CD8-positive, alpha-beta memory T cell (primary cell): ENCODE measurements at places on chromosomes 16 and 17.
A peak's percentile ranks its signal among the peaks of the same experiment; 100 is the strongest.

DNA sequence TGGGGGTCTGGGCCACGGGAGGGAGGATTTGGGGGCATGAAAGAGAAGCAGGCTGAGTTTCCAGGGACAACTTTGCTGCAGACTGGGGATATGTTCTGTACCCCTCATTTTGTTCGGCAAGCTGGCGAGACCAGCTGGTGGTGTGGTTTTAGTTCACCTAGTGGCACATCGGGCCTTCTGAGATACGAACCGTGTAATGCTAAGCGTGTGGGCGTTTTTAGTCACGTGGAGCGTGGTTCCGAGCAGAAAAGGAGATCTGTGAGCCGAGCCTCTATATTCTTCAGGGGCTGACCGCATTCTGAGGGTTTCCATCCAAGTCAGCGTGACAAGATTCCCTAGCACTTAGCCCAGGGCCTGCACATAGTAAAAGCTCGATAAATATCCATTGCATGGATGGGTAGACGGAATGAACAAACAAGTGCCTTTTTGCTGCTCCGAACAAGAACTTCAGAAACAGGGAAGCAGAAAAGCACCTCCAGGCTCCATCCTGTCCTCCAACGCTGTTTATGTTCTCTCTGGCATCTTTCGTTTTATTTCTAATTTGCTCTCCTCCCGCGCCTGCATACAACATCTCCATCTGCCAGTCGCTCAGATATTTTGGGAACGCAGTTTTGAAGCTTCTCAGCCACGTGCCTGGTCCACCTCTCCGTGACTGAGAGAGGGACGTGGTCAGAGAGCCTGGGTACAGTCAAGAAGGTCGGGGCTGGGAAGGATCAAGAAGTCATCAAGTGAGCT is 5.8 kb downstream of the SYT17 start:
- DNase-seq = no peak

GRCh38 chr16:68046106-68046505 is 23.0 kb downstream of the DUS2 start:
- DNase-seq = no peak

GRCh38 chr16:85424260-85425073 is 188.7 kb upstream of the GSE1 start:
- DNase-seq = no peak

DNA sequence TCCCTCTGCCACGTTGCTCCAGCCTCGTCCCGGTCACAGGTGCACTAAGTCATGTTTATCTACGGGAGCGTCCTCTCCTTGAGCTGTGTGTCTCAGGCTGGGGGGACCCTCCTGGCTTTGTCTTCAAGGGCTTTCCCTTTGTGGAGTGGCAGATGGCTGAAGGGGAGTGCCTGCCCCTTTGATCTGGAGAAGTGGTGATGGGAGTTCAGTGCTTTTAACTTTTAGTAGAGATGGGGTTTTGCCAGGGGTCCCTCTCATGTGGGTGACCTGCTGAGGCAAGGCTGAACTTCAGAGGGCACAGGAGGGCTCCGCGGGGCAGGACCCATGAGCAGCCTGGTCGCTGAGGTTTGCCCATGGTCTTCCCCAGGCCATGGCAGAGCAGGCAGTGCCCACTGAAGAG is 73.1 kb upstream of the CDC42EP4 start:
- DNase-seq = no peak

DNA sequence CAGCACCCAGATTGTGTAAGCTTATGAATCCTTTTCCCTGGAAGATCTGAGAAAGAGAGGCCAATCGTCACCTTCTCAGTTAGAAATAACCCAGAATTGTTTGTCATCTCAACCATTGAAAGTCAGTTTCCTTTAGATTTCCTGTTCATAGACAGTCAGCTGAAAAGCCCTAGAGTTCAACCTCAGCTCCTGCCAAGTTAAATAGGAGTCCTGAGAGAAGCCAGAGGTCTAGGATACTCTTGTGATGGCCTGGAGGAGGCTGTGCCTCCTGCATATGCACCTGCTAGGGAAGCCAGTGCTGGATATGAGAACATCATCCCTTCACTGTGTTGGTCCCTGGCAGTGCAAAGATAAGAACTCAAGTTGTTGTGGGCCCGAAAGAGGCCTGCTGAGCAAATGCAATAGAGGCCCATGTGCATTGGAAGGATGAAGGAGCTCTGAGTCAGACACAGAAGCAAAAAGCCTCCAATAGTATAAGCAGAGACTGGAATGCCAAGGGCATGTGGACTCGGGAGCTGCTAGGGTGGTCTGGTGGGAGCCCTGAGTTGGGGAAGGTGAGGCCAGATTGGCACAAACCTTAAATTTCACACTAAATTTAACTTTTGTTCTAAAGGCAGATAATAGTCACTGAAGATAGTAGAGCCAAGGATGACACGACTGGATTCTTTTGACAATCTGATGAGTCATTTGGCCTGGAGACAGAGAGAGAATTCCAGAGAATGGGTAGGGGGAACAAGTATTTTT is 520.9 kb upstream of the CDH5 start:
- no peak for DNase-seq

DNA sequence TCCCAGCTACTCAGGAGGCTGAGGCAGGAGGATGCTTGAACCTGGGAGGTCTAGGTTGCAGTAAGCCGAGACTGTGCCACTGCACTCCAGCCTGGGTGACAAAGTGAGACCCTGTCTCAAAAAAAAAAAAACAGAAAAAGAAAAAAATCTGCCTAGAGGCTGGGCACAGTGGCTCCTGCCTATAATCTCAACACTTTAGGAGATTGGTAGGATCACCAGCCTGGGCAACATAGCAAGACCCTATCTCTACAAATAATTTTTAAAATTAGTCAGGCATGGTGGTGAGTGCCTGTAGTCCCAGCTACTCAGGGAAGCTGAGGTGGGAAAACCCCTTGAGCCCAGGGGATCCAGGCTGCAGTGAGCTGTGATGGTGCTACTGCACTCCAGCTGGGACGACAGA is 17.7 kb downstream of the CUEDC1 start:
- DNase-seq = no peak

DNA sequence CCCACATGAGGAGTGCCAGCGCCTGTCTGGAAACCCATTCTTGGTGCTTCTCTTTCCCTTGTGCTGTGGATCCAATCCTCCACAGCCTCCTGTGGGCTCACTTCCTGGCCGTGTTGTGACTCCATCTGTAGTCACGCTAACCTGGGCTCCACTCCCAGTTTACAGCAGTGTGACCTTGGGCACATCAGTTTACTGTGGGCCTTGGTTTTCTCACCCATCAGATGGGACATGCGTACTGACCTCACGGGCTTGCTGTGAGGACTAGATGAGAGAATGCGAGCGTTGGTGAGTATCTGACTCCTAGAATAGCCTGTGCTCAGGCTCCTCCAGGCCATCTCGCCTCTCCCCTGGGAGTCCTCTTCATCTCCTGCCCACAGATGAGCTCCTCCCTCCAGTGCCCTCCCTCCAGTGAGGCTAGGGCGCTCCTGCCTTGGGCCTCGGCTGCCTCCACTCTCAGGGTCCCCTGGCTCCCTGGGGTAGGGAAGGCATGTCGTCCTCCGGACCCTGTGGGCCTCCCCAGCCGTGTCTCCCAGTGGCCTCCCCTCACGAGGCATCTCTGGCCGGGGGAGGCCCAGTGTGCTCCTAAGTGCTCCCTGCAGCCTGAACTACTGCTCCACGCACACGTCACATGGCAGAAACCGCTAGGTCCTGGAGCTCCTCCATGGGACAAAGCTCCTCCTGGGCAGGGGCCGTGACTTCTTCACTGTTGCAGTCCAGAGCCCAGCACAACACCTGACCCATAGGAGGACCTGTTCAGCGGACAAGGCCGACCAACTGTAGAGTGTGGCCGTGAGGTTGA is 5.2 kb upstream of the FOXJ1 start:
- no peak for DNase-seq

DNA sequence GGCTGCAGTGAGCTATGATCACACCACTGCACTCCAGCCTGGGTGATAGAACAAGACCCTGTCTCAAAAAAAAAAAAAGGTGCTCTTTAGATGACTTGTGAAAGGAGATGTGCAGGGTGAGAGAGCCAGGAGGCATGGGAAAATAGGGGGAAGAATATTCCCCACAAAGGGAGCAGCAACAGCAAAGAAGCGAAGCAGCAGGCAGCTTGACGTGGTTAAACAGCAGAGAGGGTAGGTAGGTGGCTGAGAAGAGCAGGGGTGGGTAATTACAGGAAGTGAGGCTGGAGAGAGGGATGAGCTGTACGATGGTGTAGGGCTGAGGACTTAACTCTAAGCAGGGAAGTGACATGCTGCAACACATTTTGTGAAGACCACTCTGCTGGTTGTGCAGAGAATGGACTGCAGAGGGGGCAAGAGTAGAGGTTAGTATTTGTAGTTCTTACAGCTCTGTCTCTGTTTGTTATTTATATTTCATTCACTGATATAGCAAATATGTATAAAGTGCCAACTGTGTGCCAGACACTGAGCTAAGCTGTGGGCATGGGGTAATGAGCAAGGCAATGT is 1.6 kb downstream of the HEATR3 start:
- DNase-seq = peak; percentile 34

DNA sequence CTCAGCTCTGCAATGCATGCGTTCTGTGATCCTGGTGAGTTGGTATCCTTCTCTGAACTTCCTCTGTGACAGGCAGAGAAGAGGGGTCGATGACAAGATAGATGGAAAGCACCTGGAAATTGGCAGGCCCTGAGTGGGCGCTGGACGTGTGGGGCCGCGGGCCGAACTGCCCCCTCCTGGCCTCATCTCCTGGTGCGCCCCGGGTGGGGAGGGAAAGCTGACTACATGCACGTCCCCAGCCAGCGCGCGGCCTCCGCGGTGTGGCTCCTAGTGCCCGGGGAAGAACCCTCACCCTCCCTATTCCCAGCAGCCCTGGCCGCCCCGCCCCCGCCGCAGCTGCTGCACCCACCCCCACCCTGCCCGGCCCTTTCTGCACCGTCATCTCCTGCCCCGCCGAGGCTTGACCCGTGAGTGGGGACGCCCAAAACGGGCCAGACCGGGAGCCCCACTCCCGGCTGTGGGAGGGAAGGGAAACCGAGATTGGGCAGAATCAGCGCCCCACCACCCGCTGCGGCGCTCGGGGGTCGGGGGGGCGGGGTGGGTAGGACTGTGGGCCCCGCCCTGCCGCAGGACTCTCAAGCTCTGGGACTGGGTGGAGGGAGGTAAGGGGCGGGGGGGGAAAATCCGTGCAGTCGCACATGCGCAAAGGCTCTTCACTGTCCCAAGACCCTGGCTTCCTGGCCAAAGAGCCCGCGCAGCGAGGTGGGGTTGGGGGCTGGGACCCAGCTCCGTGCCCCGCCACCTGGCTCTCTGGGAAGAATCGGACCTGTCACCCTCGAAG is at the start of gene NOL3:
NOL3 (plus strand) TSS at position 371 of the 781 bp plus-strand sequence.
- no peak for DNase-seq

DNA sequence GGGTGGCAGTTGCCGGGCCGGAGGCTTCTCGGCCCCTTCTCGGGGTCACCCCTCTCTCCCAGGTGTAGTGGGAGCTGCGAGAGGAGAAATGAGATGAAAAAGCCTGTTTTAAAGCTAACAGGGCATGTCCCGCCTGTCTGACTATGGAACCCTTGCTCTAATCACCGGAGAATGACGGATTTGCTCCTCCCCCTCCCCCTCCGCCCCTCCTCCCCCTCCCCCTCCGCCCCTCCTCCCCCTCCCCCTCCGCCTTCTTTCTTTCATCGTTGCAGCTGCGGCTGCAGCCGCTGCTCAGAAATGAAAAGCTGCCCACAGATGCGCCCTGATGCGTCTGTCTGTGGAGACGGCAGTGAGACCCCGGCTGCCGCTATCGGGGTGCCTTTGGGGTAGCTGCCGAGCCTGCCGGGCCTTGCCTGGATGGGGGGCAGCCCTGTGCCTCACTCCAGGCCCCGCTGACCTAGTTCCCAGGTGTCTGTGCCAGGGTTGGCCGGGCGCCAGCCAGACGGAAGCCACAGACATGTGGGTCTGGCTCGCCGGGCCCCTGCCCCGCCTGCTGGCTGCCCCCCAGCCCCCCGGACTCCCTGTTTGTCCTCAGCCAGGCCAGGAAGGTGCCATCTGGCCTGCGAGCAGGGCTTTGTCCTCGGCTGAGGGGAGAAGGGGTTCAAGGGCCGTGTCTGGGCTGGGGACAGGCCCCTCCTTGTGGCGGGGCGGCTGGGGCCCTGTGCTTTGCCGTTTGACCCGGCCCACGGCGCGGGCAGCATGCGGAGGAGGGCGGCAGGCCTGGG is 37.7 kb downstream of the GINS2 start:
- no peak for DNase-seq

DNA sequence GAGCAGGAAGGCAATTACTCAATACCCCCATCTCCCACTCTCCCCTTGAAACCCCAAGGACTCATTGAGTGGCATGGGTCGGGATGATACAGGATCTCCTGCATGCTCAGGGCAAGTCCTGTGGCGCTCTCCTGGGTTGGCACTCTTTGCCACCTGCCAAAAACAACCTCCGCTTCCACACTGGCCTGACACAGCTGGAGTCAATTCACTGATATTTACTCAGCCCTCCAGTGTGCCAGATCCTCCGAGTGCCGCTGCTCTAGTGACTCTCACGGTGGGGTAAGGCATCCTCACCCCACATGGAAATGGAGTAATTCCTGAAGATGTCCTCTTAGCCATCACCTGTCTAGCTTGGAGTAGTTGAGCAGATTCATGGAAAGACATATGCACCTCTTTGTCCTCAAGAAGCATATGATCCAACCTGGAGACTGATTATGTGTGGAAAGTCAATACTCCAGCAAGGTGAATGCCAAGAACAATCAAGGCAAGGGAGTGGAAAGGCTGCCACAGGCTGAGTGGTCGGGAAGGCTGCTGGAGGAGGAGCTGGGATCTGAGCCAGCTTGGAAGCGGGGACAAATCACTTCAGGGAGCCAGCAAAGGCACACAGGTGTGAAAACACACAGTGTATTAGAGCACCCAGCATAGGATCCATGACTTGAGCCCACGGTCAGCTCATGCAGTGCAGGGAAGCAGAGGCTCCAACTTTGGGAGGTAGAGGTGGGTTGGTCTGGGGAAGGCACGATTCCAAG is 12.6 kb upstream of the GOSR2 start:
- no peak for DNase-seq

GRCh38 chr17:38463451-38463858 is 35.2 kb downstream of the ARHGAP23 start:
- no peak for DNase-seq

- DNase-seq = no peak
Measured at GRCh38 chr16:23877107-23878070, 41.6 kb downstream of the PRKCB start.

DNA sequence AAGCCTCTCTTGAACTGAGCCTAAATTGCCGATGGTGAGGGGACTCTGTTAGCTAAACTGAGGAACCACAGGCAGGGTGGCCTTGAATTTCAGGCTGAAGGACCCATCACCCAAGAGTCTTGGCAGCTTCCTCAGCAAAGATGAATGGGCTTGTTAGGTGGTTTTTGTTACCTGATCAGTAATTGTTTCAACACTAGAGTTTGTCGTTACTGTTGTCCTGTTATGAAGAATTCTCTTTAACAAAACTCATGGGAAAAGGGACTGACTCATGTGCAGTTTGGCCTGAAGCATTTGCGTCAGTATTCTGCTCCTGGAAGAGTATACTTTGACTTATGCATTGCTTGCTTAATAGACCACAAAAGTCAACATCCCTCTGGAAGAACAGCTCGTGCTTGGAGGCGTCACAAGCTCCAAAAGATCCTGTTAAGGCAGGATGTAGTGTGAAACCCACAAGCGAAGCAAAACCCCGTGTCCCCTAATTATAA is 206.0 kb downstream of the IRX3 start:
- no peak for DNase-seq
